Left ventricle myocardium superior (tissue), 1 donor: ENCODE measurements at places on chromosomes 7 and 10. TPM values are rescaled to one million over a fixed set of nuclear protein-coding genes. Genes with fewer than 3 reads are reported as not detected.

Gene ZNF488
- total RNA-seq: not detected

DNA sequence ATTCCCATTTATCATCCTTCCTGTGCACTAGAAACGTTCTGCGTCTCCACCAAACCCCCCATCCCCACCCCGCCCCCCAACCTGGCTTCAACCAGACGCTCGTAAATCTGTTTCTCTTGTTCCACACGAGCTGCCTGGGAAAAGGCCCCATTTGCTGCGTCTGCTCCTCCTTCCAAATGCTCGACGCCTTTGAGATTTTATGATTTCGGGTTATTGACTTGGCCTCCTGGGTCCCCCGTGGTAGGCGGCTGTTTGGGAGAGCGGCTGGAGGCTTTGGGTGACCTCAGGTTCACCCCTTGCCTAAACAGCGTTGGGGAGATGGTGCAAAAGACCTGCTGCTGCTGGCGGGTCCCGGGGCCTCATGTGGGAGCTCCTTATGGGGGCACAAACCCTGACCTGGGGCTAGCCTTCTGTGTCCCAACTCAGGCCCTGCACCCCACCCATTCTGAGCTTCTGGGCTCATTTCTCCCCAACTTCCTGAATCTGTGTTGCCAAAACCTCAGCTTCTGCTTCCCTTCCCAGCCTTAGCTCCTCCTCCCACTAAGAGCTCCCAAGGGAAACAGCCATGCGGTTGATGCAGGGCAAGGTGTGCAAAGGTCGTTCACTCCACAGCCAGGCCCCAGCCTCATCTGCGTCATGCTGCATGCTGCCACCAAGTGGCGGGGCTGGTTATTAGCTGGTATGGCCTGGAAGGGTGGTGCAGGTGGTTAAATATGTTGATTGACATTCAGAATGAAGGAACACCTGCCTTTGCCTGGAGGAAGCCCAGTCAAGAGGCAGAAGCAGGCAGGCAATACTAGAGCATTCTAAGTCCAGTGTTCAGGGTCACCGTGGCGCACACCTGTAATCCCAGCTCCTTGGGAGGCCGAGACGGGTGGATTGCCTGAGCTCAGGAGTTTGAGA lies 49.1 kb upstream of the ELN start:
- peak; percentile 49 for DNase-seq

DNA sequence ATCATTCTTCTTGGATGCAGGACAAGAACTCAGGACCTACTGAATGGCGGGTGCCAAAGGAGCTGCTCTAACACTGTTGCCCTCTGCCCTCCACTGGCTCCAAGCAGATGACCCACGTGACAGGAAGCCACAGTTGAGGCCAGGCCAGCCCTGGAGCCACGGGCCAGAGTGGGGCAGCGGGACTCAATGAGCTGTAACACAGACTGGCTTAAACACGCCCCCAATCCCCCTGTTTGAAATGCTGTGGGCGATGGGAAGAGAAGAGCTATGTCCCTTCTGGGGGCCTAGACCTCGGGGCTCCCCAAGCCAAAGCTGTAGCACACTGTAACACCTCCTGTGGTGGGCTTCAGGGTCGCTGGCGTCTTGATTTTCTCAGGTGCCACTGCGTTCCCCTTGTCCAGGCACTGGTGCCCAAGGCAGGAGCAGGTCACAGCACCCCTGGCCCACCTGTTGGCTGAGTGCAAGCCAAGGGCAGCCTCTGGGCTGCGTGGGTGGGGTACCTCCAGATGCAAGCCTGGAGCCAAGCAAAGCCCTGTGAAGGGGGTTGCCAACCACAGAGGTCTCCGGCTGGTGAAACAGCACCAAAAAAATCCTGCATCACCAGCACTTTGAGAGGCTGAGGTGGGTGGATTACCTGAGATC lies 18.6 kb upstream of the ZMIZ2 start:
- DNase-seq: no peak

DNA sequence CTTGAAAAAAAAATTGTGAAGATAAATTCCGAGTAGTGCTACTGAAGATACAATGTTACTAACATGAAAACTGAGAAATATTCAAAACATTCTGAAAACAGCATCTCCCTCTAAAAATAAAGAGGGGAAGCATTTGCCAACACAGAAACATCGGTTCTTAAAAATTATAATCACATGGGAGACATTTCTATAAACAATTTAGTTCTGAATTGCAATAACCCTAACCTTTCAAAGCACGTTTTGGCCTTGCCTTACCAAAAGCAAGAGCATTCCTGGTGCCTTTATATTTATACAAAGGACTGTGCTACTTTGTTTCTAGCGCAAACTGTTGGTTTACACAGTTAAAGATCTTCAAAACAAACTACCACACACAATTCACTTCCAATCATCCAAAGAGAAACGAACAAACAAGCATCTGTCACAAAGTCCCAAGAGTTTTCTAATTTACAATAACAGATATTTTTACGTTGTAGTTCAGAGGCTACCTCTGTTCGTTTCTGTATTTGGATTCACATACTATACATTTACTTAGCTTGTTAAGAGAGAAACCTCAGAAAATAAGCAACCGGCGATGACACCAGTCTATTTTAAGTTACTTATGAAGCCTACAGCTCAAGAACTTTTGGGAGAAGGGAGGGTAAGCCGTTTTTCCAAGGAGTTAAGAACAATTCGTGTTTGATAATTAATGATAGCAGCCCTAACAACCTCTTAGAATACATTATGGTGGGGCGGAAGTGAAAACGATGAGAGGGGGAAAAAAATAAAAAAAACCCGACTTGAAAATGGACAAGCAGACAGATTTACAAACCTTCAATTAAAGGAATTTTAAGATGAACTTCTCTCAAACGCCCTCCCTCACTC lies 1.3 kb downstream of the ABI1 start:
- no peak for DNase-seq

DNA sequence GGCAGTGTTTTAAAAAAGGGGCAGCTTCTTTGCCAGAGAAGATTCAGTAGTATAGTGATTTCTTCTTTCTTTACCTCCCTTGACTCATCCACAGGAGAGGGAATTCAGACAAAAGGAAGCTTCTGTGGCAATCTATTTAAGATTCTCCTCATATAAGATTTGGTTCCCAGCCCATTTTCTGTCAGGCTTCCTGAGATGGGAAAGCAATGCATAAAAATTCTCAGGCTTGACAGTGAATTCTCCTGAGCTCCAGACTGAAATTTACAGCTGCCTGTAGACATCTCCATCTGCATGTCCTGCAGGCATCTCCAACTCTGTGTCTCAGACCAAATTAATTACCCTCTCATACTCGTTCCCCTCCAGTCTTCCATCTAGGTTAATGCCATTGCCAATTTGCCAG lies 72.8 kb downstream of the TSPAN12 start:
- no peak for DNase-seq

Gene C10orf62
- total RNA-seq: 0.35 TPM

Gene GPNMB
- total RNA-seq: 339 TPM

Gene TRPV6
- total RNA-seq: 0.05 TPM

Gene TSPAN14
- total RNA-seq: 41.2 TPM
